Natural killer cell treated with Interleukin-12 subunit alpha and Interleukin-12 subunit beta and Interleukin-15 and Interleukin-18, amount 100 ng/mL, for 72 hours (primary cell): ENCODE measurements at places on chromosomes 16 and 17. TPM values are rescaled to one million over a fixed set of nuclear protein-coding genes. Genes with fewer than 3 reads are reported as not detected.

DNA sequence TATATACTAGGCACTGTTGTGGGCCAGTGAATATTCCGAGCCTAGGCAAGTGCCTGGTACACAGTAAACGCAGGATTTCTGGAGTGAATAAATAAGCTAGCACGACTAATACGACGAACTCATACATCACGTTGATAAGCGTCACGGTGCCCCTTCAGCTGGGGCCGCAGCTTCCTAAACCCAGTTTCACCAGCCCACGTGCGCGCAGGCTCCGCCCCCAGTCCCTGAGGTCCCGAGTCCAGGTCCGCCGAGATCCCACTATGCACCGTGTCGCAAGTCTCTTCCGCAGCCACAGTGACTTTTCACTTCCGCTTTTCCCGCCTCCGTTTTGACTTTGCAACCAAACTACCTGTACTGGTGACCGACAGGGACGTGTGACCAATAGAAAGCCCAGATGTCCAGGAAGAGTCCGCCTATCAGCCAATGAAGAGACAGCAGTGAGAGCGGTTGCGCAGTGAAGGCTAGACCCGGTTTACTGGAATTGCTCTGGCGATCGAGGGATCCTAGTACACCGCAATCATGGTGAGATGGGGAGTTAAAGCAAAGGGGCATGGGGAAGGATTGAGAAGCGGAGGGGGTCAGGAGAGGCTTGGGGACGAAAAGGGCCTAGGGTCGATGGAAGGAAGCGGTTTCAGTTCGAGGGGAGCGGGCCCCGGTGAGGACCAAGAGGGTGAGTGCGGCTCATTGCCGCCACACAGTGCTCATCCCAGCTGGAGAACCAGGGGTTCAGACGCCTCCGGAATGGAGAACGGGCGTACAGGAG is at the start of gene PSMB3:
Gene PSMB3, plus strand, starts transcription at position 434 of the 763 bp plus-strand sequence. Its CDS starts 86 bp downstream, at position 520.
- peak; percentile 97 for DNase-seq

DNA sequence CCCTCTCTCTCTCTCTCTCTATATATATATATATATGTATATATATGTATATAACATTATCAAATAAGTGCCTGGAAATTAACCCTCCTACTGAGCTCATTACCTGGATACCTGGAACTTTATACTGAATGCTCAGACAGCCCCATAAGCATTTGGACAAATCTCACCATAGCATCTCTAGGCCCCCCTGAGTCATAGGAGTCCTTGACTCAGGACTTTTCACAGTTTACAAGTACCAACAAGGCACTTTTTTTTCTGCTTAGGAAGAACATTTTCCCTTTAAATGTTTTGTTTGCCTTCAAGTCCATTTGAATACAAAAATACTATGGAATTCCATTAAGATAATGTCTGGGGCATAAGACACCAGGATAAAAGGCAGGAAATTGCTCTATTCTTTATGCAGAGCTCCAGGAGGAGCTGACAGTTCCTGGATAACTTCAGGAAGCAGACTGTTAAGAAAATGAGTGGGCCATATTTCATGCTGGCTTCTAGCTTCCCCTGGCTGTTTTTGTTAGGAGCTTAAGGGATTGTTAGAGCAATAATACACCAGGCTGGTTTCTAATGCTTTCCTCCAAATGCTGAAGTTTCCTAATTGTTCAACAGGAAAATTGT is 171.7 kb upstream of the ASIC2 start:
- DNase-seq, result no peak

GRCh38 chr16:14196011-14196410 is 124.9 kb downstream of the MRTFB start:
- no peak for DNase-seq

DNA sequence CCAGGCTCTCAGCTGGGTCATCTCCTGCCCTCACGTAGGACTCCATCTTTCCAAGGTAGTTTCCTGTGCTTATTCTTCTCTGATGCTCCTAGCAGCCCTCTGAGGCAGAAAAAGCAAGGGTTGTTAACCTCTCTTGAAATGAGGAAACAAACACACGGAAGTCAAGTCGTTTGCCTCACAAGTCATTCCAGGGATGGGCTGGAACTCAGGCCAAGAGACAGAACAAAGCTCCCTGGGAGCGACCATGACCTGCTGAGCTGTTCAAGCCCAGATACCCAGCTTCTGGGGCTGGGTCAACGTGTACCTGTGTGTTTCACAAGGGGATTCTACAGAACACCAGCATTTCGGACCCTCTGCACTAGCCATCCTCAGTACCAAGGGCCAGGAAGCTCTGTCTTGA is 28.1 kb downstream of the SRL start:
- DNase-seq, result no peak

DNA sequence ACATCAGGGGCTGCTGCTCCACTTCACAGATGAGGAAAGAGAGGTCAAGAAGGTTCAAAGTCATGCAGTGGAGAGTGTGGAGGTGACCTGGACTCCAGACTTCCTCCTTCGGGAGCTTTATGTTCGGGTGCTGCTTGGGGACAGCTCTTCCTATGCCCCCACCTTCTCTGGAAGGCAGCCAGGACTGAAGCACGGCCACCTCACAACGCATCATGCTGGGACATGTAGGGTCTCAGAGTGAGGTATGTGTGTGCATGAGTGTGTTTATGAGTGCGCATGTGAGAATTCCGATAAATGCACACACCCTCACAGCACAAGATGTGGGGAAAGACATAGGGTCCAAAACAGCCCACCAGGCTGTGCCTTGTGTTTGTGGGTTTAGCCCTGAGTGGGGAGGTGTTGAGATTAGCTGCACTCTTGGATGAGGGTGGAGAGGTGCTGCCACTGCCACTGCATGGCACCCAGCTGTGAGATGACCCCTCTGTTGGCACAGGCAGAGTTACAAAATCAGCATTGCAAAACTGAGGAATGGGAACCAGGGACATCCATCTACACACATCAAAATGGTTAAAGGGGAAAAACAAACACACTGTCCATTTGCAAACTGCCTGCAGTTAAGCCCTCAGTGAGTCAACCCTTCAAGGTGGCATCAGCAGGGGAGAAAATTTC is 367.4 kb downstream of the SEC14L1 start:
- DNase-seq, result no peak

DNA sequence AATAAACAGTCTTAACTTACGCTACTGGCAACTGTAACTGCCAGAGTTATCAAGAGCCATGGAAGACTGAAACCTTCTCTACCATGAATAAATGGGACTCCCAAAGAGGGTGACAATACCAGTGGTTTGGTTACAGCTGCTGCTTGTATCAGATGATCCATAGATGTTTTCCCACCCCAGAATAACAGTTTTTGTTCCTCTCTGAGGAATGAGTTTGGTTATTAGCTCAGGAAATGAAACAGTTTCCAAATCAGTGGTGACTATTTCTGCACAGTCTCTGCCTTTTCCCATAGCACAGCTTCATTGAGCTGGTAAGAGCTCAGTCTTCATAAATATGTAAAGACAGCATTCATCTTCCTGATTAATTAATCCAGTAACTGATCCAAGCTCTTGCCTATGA is 14.0 kb upstream of the HYDIN start:
- no peak for DNase-seq

DNA sequence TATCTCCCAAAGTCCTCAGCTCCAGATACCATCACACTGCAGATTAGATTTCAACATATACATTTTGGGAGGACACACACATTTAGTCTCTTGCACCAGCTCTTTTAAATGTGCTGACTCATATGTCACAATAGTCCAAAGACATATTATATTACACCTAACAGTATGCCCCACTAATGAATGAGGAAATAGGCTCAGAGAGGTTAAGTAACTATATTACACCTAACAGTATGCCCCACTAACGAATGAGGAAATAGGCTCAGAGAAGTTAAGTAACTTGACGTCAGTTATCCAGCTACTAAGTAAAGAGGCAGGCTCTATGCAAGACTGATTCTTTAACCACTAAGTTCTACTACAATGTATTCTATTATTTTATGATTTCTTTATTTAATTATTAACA is 9.7 kb downstream of the IRX6 start:
- DNase-seq, result no peak

- no peak for DNase-seq
Observed at GRCh38 chr17:603406-604114, 111.1 kb downstream of the VPS53 start.

DNA sequence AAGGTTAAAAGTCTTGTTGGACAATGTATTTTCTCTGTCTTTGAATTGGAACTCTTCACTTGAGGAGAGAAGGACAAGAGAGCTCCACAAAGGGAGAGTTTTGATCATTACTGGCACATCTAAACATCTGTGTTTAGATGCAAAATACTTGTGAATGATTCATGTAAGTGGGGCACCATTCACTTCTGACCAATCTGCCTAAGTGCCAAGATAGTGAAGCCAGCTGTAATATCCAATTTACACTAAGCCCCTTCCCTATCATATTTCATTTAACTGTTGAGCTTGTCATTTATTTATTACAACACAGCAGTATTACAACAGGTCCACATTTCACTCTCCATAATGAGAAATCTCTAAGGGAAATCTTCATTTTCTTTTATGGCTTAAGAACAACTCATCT is 832.3 kb upstream of the GOT2 start:
- no peak for DNase-seq

DNA sequence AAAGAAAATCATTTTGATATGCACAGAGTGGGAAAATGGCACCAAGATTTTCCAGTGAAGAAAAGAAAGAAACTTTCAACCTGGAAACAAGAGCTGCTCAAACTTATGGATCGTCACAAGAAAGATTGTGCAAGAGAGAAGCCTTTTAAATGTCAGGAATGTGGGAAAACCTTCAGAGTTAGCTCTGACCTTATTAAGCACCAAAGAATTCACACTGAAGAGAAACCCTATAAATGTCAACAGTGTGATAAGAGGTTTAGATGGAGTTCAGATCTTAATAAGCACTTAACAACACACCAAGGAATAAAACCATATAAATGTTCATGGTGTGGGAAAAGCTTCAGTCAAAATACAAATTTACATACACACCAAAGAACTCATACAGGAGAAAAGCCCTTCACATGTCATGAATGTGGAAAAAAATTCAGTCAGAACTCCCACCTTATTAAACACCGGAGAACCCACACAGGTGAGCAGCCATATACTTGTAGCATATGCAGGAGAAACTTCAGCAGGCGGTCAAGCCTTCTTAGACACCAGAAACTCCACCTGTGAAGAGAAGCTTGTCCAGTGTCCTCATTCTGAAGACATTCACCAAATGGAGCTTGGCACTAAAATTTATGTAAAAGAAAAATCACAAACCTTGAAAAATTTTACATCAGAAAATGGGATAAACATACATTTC is 12.2 kb downstream of the ZNF75A start:
- no peak for DNase-seq

GRCh38 chr17:52546493-52546892 is 388.0 kb upstream of the CA10 start:
- DNase-seq, result no peak

GRCh38 chr16:4847774-4848587 is 700 bp downstream of the UBN1 start:
- no peak for DNase-seq

DNA sequence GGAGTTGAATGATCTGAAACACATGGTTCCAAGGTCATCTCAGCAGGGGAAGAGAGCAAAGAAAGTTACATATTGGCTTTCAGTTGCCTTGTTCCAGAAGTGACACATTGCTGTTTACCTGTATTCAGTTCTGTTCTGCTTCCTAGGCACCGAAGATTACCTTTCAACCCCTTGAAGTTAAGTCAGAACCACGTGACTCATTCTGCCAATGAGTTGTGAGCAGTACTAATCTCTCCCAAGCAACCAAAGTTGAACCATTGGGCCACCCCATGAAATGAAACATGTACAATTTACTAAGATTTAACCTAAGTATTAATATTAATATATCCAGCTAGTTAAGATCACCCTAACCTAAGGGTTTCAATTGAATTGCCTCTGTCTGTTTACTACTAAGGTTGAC is 439.2 kb upstream of the MAF start:
- DNase-seq, result no peak

GRCh38 chr16:69465083-69465721 is 40.8 kb downstream of the CYB5B start:
- DNase-seq, result peak; percentile 65

GRCh38 chr16:89448656-89449055 is 41.7 kb downstream of the ANKRD11 start:
- no peak for DNase-seq

DNA sequence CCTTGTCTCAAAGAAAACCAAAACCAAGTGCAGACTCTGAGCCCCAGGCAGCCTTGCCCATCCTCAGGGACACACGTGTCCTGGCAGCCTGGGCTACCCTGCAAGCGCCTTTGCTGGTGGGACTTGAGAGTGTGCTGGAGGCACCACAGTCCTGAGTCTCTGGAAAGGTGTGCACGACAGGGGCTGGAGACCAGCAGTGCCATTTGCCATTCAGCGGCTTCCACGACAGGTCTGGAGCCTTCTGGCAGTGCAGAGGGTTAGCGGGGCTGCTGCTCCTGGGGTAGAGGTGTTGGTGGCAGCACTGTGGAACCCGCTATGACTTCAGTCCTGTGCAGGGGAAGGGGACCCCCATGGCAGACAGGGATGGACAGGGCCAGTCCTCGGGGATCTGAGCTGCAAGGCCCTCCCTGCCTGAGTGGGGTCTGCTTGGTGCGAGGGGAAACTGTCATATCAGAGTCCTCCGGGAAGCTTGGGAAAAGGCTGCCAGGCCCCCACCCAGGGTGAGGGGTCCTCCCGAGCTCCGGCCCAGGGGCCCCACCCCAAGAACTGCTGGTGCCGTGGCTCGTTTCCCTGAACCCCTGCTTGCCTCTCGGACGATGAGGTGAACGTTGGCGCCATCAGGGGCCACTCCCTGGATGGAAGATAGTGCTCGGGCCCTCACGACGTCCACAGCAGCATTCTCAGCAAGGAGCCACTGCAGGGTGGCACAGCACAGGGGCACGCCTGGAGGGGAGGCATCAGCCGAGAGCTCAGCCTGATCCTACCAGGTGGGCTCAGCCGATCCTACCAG is 6.8 kb downstream of the FAAP100 start:
- no peak for DNase-seq

- no peak for DNase-seq
Observed at GRCh38 chr16:67936124-67936879, at the start of gene PSMB10. PSMB10 (minus strand) TSS chr16:67936850; CDS start chr16:67936749, 101 bp downstream.

Gene CORO6
- 2.1 TPM for total RNA-seq

Gene FAM171A2
- total RNA-seq, result not detected

Gene GNG13
- total RNA-seq, result not detected

Gene TP53TG3C
- not detected for total RNA-seq

Gene COG4
- 54.8 TPM for total RNA-seq
